Fibroblast of lung (primary cell): ENCODE measurements at places on chromosomes 5 and 9. TPM values are rescaled to one million over a fixed set of nuclear protein-coding genes. Genes with fewer than 3 reads are reported as not detected.
A peak's percentile ranks its signal among the peaks of the same experiment; 100 is the strongest.

GRCh38 chr5:119435436-119436132 lies 16.7 kb upstream of the HSD17B4 start:
- DNase-seq, result peak; percentile 45
- no peaks in the 10 kb centered on the region for H3K4me1 ChIP-seq
- H3K27ac ChIP-seq, result no peak overlapping the region

DNA sequence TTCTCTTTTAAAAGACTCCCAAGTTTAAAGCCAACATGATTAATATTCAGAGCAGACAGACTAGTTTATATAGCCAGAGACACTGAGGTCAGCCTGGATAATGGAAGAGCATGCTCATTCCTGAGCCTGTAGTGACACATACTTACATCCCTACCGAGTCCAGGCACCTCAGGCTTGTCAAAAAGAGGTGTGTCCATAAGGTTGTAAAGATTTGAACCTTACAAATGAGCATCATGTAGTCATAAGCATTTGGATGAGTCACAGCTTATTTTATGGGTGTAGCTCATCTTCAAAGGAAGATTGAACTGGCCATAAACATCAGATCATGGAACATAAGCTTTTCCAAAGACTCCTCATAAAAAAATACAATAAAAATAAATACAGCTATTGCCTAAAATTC lies 333.5 kb downstream of the EFNA5 start:
- H3K27me3 ChIP-seq, result no peaks in the 10 kb centered on the region
- H3K4me1 ChIP-seq, result no peaks in the 10 kb centered on the region
- no peaks in the 10 kb centered on the region for H3K36me3 ChIP-seq
- H3K4me3 ChIP-seq, result no peak overlapping the region
- no peak for DNase-seq

- H3K4me3 ChIP-seq, result no peak overlapping the region
- no peaks in the 10 kb centered on the region for H3K27me3 ChIP-seq
- no peaks in the 10 kb centered on the region for H3K36me3 ChIP-seq
- DNase-seq, result no peak
- H3K4me1 ChIP-seq, result peaks cover 12% of the 10 kb centered on the region
Measured at GRCh38 chr5:151084363-151084762, 3.5 kb upstream of the TNIP1 start.

DNA sequence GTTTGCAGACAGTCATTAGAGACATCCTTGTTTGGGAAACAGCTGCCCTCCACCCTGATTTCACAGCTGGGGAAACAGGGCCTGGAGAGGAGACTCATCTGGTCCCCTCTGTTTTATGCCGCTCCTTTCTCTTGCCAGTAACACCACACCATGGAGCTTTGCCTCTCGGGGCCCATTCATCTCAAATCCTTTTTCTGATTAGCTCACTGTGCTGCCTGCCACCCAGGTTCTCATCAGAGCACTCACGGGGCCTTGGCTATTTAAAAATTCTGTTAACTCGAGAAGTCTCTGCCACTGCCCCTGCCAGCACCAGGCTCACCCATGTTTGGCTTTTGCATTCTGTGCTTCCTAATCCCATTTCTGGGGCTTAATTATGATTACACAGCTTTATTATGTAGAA lies 36.8 kb upstream of the C5orf58 start:
- H3K4me3 ChIP-seq, result no peak overlapping the region
- H3K36me3 ChIP-seq, result no peaks in the 10 kb centered on the region
- H3K4me1 ChIP-seq, result no peaks in the 10 kb centered on the region
- H3K27me3 ChIP-seq, result no peaks in the 10 kb centered on the region
- DNase-seq, result no peak

Gene RNF224
- not detected in 2 replicates for polyA plus RNA-seq

Gene FUT7
- polyA plus RNA-seq, result not detected in 2 replicates

Gene SLC6A18
- not detected in 2 replicates for polyA plus RNA-seq

Gene RAPGEF1
- polyA plus RNA-seq, result 33.3 and 37.0 TPM in 2 replicates
